Fibroblast of the conjunctiva (primary cell): ENCODE measurements at places on chromosomes 1 and 21.

DNA sequence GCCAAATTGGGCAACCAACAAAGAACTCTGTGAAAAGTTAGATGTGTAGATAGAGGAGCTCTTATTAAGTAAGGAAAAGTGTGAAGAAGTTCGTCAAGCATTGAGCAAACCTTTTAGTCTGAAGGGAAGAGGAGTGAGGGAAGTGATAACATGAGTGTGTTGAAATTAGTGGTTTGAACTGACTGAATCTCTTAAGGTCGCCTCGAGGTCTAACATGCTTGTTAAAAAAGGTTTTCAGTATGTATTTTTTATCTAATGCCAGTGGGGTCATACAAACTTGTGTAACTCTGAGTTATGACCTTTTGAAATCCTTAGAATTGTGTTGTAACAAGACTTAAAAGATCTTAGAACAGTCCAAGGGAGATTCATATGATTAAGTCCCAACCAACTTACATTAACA is 34.1 kb downstream of the SOAT1 start:
- no peak for DNase-seq

GRCh38 chr1:153352523-153352922 is 3.9 kb upstream of the PGLYRP4 start:
- DNase-seq, result peak; percentile 59

GRCh38 chr1:40122855-40123254 is 25.8 kb upstream of the PPT1 start:
- no peak for DNase-seq

GRCh38 chr1:114344656-114345055 is 166.3 kb downstream of the TRIM33 start:
- peak; percentile 59 for DNase-seq

DNA sequence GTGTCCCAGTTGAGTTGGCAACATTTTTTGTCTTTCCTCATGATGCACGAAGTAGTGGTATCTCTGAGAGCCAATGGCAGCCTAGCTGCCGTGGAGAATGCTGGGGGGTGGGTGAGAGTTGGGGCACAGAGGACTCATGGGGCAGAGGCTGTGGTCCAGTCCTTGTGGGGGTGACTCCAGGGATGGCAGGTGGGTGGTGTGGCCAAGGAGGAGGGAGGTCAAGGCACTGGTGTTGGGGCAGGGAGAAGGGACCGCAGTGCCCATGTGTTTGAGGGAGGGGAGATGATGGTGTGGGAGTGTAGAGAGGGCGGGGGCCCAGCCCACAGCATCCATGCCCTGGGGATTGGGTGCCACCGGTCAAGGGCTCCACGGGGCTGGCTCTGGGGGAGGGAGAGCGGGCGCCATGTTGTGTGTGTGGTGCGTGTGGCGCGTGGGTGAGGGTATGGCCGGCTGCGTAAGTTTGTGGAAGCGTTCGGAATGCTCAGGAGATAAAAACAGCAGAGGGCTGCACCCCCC is 63.5 kb downstream of the PRKCZ start:
- DNase-seq, result no peak

GRCh38 chr1:82299056-82299455 is 498.3 kb downstream of the ADGRL2 start:
- no peak for DNase-seq

DNA sequence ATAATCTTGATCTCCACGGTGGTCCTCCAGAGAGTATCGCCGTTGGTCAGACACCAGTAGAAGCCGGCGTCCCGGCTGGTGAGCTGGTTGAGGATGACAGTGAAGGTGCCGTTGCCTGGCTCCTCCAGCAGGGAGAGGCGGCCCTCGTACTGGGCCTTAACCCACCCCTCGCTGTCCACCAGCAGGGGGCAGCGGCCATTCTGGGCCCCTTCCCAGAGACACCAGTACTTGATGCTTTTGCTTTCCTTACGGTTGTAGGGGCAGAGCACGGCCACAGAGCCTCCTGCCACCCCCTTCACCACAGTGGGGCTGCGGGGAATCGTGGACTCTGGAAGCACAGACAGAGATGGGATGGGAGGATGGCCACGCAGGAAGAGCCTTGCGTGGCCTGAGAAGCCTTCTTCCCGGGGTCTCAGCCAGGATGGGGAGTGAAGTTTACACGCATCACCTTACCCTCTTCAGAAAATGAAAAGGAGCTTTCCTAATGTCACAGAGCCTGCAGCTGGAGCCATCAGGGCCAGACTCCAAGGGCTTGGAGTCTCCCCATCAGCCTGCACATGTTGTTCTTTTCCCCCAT is 10.7 kb downstream of the PIGR start:
- no peak for DNase-seq

- no peak for DNase-seq
Measured at GRCh38 chr1:18642278-18643095, 11.8 kb downstream of the PAX7 start.

GRCh38 chr1:91569411-91570119 is 68.9 kb downstream of the CDC7 start:
- DNase-seq, result peak; percentile 90

GRCh38 chr1:55054396-55054795 is 15.0 kb downstream of the PCSK9 start:
- DNase-seq, result no peak

GRCh38 chr1:230084408-230085177 is 17.6 kb downstream of the GALNT2 start:
- peak; percentile 89 for DNase-seq

GRCh38 chr1:223210788-223211120 is 67.7 kb upstream of the TLR5 start:
- DNase-seq, result no peak

DNA sequence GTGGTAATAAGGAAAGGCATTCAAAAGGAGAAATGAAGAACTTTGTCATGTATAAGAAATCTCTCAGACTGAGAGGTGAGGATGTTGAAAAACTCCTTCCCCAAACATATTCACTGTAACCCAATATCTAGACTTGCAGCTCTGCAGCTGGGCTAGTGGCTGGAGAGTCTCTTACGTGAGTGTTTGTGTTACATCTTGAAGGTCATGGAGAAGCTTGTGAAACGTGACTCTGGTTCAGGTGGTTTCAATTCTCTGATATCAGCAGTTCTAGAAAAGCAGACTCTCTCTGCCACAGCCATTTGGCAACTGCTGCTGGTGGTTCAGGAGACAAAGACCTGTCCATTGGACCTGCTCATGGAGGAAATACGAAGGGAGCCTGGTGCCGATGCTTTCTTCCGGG is 55.0 kb upstream of the EPHA8 start:
- DNase-seq, result no peak

GRCh38 chr1:11044086-11044848 is 2.8 kb downstream of the MASP2 start:
- no peak for DNase-seq

- DNase-seq, result no peak
Measured at GRCh38 chr1:106875622-106876021, 180.9 kb upstream of the PRMT6 start.

GRCh38 chr1:227070638-227071285 is 130.7 kb downstream of the COQ8A start:
- DNase-seq, result peak; percentile 10

DNA sequence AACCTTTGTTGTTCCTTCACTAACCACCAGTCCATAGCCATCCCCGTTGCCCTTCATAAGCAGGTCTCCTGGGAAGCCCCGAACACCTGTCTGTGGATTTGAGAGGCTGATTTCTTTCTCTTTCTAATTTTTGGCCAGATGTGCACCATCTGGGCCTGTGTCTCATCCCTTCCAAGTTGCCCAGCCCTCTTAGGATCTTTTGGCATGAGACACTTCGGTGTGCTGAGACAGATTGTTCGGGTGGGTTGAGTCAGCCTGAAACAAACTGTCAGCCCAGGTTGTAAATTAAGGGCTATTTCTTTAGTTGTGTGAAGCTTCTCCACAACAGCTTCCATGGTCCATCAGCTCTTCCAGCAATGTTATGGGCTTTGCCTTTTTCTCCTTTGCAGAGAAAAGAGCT is 1.4 kb upstream of the DNAJC11 start:
- DNase-seq, result no peak

- DNase-seq, result no peak
Measured at GRCh38 chr1:22413799-22414198, 37.9 kb upstream of the ZBTB40 start.

DNA sequence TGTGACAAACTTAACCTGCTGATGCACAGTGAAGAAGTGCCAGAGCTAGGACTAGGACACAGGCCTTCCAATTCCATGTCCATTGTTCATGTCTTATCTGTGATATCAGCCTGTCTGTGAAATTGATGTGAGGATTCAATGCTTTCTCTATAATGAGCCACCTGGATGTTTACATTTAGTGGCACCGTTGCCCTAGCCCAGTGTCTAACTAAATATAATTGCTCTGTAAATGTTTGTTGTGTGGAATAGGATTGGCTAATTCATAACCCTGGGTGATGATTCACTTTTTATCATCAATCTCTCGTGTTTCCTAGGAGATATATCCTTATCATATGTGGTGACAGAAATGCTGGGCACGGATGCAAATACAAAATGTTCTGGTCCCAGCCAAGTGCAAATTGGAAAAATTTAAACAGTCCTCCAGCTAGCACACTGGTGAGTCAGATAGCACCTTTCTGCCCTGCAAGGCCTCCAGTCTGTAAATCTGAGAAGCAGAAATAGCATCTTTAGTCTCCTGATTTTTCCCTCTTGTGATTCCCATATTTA is 46.9 kb upstream of the GNG12 start:
- peak; percentile 52 for DNase-seq

- DNase-seq, result no peak
Measured at GRCh38 chr21:28776251-28776650, 216.4 kb downstream of the LTN1 start.

DNA sequence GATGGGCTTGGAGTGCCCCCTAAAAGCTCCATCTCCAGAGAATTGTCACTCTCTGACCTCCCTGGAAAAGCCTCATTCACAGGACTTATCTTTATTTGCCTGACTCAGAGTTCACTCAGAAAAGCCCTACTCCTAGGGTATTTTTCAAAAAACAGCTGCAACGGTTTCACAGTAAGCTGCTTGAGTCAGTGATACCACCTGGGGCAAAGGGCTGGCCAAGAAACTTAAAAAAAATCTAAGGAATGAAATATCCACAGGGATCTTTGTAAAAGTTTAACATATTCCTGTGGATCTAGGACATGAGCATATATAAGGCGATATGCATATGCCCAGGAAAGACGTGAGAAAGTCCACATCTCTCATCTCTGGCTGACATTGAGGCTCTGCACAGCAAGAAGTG is 33.8 kb upstream of the TSPAN2 start:
- no peak for DNase-seq

DNA sequence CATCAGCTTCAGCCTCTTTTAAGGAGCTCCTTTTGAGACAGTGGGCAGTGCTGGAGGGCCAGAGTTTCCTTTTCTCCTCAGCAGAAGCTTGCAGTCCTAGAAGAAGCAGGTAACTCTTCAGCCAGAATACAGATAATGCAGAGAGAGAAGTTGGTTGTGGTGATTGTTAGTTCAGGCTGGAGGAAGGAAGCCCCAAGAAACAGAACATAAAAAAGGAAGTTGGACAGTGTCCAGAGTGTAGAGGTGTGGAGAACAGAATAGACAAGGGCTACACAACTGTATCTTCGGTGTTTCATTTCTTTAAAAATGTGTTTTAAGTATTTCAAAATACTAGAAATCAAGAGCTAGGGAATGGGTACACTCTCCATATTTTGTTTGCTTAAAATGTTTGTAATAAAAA is 6.4 kb upstream of the TACSTD2 start:
- no peak for DNase-seq

DNA sequence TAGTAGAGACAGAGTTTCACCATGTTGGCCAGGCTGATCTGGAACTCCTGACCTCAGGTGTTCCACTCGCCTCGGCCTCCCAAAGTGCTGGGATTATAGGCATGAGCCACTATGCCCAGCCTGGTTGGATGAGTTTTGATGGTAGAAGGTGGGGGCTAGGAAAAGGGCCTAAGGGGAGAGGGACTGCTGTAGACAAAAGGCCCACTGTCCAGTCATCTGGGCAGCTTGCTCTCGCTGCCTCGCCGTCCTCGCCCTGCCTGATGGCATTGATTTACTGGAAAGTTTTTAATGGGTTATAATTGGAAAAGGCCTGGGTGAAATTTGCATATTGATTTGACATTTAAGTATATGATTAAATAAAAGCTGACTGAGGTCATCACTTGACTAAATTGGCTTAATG is 175.1 kb upstream of the CSF3R start:
- no peak for DNase-seq

- DNase-seq, result no peak
Measured at GRCh38 chr1:205542367-205542766, 37.9 kb downstream of the CDK18 start.

DNA sequence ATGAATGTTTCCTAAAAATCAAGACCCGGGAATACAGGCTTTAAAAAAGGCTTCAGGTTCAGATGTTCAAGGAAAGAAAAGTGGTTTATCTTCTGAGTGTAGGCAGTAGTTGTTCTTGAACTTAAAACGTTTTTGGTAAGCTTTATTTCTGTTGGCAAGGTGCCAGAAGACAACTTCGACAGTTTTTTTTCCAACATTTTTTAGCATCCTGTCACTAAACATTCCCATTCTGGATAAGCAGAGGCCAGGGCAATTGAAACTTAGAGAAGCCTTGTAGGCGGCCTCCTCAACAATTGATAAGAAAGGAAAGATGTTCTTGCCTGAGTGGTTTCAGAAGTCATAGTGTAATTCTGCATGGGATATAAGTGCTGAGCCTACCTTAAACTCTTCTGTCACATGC is 66.7 kb downstream of the PATJ start:
- no peak for DNase-seq

GRCh38 chr1:157776971-157777391 is at the start of gene FCRL2:
Gene FCRL2 (minus strand): TSS chr1:157777132. CDS start chr1:157777073, 59 bp downstream.
- no peak for DNase-seq

DNA sequence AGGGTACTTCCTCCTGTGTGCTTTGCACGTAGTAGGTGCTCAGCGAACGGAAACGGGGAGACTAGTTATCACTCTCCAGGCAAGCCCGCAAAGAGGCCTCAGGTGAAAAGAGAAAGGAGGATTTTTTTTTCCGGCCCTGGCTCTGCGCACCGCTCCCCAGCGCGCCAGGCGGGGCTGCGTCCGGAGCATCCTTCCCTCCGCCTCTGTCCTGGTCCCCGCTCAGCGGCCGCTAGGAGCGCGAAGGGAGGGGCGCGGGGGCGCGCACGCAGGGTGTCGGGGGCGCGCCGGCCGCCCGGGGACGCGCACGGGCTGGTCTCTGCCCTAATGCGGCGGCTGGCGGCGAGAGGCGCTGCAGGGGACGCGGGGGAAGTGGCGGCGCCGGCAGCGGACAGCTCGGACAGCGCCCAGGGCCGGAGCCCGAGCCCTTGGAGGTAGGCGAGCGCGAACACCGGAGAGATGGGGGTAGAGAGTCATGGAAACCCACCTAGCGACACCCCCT is 42.3 kb upstream of the NFASC start:
- DNase-seq, result no peak

DNA sequence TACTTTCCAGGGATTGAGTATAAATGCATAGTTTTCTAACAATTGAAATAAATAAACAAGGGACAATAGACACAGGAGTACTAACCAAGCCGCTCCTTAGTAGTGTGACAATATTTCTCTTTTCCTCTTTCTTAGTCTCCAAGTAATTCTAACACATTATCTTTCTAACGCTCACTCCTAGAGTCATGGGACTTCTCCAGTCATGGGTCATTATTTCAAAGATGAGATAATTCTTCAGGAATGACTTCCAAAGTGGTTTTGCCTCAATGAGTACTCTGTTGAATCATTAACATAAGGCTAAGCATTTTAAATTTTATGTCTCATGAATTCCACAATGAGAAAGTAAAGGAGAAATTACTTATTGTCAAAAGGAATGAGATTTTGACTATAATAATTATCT is 605.8 kb upstream of the ADAMTS5 start:
- DNase-seq, result peak; percentile 16

- DNase-seq, result no peak
Measured at GRCh38 chr1:192628396-192629057, 7.4 kb upstream of the RGS13 start.
